Posterior vena cava (tissue), 2 donors: ENCODE measurements at places on chromosomes 6 and 20. TPM values are rescaled to one million over a fixed set of nuclear protein-coding genes. Genes with fewer than 3 reads are reported as not detected.

DNA sequence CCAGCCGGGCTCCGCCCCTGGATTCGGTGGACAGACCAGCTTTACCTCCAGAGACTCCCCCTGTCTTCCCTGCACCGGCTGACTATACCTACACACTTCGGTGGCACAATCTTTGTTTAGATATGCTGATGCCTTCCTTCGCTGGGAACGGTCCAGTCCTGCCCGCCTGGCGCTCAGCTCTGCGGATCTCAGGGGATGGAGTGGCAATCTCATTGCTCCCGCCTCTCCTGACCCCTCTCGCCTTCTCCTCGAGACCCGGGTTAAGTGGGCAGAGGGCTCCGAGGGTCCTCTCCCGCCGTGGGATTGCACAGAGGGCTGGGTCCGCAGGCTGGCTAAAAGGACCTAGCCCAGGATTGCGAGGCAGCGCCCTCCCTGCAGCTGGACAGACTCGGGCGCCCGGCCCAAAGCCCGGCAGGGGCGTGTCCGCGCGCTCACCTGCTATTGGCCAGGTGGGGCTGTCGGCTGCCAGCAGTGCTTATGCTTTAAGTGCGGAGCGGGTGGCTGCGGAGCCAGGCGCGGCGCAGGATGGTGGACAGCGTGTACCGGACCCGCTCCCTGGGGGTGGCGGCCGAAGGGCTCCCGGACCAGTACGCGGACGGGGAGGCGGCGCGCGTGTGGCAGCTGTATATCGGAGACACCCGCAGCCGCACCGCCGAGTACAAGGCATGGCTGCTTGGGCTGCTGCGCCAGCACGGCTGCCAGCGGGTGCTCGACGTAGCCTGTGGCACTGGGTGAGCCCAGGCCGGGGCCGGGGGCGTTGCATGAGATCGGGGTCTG lies at the start of gene GNMT:
Gene GNMT, plus strand, starts transcription at position 512 of the 777 bp plus-strand sequence. Its CDS starts 14 bp downstream, at position 526.
- DNase-seq, result no peak

DNA sequence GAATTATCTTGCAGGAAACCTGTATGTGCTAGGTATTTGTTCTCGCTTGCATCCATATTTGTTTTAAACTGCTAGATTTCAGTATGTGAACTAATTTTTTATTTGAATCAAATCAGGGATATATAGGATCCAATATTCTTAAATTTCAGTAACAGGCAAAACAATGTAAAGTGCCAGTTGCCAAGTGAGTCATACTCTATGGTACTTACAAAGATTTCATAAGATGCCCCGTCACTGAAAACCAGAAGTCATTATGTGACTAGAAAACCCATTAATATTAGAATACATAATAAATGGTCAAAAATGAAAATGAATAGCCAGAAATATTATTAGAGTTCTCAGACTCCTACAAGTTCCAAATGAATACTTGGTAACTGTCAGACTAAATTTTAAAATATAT lies 481.2 kb downstream of the TFAP2A start:
- no peak for DNase-seq

- no peak for DNase-seq
Measured at GRCh38 chr6:78810146-78810545, 57.2 kb upstream of the IRAK1BP1 start.

DNA sequence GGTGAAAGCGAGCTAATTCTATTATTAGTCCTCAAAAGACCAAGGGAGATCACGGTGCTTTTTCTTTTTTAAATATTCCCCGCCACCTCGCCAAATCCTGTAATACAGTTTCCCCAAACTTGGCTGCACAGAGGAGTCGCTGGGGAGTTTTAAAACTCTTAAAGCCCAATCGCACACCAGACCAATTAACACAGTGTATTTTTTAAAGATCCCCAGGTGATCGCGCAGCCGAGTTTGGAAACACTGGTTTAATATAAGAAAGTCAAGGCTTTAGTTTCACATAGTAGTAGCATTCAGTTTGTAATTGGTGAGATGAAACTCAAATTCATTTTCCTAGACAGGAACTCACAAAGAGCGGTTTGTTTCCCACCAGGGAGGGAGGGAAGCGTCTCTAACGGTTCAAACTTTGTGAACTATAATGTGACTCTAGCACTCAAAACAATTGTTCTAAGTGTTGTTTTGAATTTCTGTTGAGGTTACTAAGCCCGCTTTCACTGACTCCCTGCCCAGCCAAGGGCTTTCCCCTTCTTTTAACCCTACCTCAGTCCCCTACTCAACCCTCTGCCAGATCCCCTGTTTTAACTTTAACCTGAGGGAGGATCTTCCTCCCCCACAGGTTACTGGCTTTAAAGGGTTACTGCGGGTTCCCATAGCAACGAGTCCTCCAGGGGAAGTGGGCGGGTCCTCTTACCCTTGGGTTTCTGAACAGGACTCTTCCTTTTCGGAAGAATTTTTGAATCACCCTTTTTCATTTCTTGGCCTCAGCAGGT lies 25.7 kb upstream of the BTBD3 start:
- DNase-seq, result no peak

GRCh38 chr6:112085286-112086065 lies 1.8 kb downstream of the TUBE1 start:
- no peak for DNase-seq

CFAP206 gene
- not detected for total RNA-seq

SNPH gene
- total RNA-seq, result 11.9 TPM

THBD gene
- 53.6 TPM for total RNA-seq
